ENCODE measurements at places on chromosomes 5 and 9.

DNA sequence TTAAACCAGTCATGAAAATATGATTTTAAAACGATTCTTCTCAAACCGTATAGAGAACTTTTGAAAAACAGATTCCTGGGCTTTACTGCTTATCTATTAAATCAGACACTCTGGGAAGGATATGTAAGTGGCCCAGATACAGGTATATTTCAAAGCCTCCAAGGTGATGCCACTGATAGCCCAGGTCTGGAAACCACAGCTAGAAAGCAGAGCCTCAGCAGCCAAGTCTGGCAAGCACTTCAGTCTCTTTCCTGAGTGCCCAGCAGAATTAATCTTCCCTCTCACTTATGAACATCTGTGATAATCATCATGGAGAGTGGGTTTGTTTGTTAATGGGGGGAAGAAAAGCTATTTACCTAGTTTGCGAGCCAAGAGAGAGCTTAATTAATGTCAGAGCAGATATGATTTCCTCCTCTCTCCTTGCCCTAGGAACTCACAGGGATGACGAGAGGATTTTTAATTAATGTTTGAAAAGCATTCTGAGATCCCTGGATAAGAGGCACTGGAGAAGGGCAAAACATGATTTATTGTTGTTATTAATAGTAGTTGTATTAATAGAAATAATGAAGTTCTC lies 368.4 kb downstream of the TLE1 start:
- DNase-seq, result no peak

GRCh38 chr9:135076876-135077430 lies 10.5 kb upstream of the OLFM1 start:
- no peak for DNase-seq

DNA sequence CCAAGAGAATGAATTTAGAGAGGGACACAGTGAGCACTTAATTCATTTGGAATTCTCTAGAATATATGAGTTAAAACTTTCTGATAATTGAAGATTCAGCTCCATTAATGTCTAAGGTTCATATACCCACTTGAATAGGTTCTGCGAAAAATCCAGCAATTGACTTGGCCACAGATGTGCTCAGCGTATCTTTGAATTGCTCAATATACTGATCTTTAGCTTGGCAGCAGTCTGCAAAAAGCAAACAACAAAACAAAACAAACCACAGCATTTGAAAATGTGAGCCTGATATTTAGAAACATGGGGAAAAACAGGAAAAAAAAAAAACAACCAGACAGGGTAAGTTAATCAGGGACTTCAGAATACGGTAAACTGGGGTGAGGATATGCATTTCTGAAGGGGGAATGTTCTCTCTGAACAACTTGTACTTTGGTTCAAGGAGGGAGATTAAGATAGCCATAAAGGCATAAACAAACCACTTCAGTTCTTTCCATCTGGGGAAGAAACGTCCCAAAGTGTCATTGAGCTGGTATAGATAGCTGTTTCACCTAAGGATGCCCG lies 21.4 kb downstream of the AGXT2 start:
- DNase-seq, result no peak

DNA sequence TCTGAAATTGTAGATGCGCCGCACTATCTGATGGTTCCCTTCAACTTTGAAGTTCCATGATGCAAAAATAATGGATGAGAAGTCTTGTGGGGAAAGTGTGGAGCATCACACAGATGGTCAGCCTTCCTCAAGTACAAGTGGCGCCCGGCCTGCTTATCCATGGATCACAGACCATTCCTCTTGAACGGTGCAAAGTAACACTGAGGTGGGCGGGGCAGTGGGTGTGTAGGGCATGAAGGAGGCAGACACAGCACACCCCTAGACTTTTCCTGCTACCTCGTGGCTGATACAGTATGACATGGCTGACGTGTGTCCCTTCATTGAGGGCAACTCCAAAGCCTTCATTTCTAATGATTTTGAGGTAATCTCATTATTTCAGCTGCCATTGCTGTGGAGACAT lies 2.5 kb upstream of the GNG10 start:
- no peak for DNase-seq

- DNase-seq, result no peak
Measured at GRCh38 chr5:127840198-127840524, 137.0 kb downstream of the CCDC192 start.

DNA sequence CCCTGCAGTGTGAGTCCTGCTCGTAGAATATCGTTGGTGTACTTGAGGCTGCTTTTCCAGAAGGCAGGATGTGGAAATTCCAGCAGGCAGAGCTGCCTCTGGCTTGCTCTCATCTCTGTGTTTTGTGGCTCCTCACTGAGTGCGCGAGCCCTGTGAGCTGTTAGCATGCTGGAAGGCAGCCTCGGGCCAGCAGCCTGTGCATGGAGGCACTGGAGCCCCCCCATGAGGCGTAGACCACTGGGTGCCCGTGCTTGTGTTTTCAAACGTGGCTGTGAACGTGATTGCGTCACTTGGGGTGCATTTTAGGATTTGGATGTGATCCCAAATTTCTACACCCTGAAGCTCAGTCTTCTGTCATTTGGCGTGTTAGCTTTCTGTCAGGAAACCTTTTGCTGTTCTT lies 3.2 kb downstream of the WDR5 start:
- no peak for DNase-seq

GRCh38 chr5:142798099-142798770 lies 28.1 kb downstream of the ARHGAP26 start:
- DNase-seq, result no peak

- DNase-seq, result no peak
Measured at GRCh38 chr5:157907479-157907878, 48.5 kb upstream of the CLINT1 start.

GRCh38 chr9:17280350-17281012 lies 145.6 kb downstream of the CNTLN start:
- no peak for DNase-seq

DNA sequence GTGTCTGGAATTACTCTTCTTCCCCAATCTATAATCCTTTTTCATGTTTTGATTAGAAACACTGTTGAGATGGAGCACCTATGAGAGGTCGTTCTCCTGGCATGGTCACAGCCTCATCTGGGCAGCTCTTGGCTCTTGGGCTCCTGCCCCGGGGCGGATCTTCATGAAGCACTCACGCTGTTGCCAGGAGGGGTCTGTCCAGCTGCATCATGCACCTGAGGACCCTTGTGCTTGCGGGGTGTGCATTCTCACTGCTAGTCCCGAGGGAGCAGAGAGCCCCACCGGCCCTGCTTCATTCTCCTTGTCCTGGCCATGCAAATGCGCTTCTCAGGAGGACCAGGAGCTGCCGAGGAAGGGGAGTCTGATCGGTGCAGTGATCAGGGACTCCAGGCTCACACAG lies 117.6 kb upstream of the S1PR3 start:
- no peak for DNase-seq

DNA sequence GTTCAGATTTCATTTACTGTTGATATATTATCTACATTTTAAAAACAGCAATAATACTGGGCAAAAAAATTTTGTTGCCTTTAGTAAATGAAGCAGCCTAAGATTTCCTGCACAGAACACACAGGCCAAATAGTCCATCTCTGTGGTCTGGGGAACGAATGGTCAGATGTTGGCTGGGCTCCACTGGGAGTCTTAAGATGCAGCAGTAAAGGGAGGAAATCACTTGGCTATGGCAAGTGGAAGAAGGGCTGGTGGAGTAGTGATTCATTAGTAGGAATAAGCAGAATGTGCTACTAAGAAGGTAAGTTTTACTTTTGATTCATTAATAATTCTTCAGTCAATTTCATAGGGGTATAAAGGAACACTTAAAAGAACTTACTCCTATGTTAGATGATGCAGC lies 91.1 kb upstream of the ARRDC3 start:
- no peak for DNase-seq

DNA sequence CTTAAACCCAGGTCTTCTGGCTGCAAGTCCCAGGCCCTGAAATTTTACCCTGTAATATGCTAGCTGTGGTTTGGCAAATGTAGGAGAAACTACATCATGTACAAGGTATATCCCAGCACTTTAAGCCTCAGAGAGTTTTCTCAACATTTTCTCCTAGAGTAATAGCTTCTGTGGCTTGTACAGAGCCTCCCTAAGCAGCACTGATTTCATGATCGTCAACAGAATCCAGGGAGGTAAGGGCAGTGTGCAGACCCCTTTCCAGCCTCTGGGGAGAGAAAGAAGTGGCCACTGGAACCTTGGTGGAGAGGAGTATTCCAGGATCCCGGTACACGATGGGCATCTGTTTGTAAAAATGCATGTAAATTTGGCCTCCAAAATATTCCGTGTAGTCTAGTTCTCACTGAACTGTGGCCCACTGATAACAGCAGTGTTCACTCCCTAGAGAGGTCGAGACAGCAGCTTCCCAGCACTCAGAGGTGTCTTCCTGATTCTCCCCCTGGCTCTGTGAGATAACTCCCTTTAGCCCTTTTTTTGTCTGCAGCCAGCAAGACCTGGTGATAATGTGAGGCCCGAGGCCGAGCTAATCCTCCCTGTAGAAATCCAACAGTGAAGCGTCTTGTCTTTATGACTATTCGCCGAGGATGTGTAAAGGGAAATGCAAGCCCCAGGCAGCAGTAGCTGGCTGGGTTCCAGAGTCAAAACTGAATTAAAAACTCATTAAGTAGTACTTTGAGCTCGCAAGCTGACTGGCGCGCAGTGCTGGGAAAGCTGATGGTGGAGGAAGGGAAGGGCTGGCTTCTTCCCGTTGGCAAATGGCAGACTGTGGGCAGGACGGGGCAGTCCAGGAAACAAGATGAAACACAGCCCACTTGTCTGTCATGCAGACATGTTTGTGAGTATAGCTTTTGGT lies 59.0 kb downstream of the MAP1B start:
- no peak for DNase-seq

DNA sequence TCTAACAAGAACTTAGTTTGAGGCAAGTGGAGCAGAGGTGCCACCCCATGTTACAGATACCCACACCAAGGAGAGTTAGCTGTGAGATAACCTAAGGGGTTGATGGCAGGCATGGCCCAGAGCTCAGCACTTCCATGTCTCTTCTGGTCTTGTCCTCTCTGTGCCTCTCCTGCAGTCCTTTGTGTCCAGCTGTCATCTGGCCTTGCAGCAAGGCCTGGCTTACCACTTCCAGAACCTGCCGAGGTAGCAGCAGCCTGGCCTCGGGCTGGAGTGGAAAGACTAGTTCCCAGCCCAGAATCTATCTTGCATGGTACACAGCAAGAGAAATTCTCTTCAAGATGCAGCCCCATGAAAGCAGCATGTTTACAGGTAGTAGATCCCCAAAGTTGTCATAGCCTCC lies 41.5 kb downstream of the PIP5K1B start:
- no peak for DNase-seq

DNA sequence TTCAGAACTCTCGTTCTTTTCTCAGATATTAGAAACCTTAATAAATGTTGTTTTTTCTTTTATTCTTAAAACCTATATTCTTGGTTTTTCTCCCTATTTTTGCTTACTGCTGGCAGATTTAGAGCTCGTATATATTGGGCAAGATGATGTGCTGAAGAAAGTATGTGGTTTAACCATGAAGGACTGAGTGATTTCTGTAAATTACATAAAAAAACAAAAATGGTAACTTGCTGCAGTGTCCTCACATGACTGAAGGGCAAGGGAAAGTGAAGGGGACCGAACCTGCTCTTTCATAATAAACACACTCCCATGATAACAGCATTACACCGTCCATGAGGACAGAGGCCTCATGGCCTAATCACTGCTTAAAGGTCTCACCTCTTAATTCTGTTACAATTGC lies 393.8 kb upstream of the ZNF608 start:
- DNase-seq, result no peak

- no peak for DNase-seq
Measured at GRCh38 chr5:168434746-168435321, 51.4 kb upstream of the RARS1 start.

- no peak for DNase-seq
Measured at GRCh38 chr5:146428658-146429057, 18.5 kb upstream of the TCERG1 start.

GRCh38 chr5:66585291-66585690 lies 10.9 kb upstream of the MAST4 start:
- DNase-seq, result no peak

GRCh38 chr9:74304598-74304997 lies 192.5 kb upstream of the RORB start:
- no peak for DNase-seq

GRCh38 chr5:142748132-142748531 lies 22.0 kb upstream of the ARHGAP26 start:
- no peak for DNase-seq

DNA sequence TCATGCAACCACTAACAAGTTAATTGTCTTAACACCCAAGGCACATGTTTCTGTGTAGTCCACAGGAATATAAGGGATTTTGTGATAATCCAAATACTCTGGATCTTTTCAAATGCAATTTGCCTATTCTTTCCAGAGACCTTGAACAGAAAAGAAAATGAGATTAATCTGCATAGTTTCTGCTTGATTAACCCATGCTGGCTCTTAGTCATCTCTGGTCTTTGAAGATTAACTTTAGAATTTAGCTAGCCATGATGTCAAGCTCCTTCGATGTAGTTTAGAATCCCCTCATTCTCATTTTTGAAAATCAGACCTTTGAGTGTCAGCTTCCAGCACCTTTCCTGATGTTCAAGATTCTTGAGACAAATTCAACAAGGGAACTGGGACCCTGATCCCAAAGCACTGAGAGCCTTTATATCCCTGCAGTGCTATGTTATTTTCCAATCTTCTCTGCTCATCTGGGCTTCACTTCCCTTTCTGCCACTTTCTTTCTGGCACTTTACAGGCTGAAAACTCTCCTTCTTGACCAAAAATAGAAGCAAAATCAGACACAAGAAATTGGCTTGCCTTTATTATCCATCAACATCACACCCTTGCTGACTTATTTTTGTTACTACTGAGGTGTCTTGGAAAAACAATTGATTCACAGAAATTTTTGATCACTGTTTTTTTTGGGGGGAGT lies 155.5 kb downstream of the PALM2AKAP2 start:
- DNase-seq, result no peak

- DNase-seq, result no peak
Measured at GRCh38 chr9:124913378-124913777, 27.5 kb downstream of the GOLGA1 start.

DNA sequence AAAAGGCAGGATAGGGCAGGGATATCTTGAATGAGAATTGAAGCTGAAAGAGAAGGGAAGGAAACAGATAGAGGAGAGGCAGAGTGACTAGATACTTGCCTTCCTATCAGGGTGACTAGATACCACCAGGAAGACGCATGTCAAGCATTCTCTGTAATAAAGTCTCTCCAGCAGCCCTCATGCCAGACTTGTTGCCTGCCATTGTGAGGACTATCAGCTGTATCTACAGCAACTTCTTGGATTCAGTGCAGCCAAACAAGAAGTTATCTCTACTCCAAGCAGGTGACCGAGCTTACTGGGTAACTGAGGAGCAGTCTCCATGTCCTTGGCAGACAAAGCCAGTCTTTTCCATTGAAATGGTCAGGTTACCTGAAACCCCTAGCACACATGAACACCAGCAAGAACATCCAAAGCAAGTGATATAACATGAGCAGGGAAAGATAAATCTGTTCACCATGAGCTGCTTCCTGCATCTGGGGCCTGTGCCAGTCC lies 9.3 kb downstream of the SH3RF2 start:
- DNase-seq, result no peak

DNA sequence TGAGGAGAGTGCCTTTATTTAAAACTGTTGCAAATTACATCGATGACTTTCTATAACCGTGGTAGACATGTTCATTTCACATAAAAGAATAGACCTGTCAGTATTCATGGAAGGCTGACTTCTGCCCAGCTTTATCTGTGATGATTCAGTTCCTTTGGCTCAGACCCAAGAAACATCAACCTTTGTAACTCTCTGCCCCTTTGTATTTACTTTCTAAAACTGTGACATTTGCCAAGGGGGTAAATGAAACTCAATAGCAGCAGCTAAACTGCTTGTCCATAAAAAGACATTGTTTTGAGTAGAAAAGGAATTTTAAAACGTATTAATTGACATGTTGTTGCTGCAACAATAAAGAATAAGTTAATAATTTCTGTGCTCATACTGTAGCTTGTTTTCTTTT lies 137.8 kb upstream of the ANKH start:
- DNase-seq, result no peak
